Prostate gland (tissue), 2 donors: ENCODE measurements at places on chromosomes 3 and 15. TPM values are rescaled to one million over a fixed set of nuclear protein-coding genes. Genes with fewer than 3 reads are reported as not detected.

GRCh38 chr15:75008221-75008625 is 12.9 kb downstream of the SCAMP5 start:
- H3K4me1 ChIP-seq: no peaks in the 10 kb centered on the region
- H3K4me3 ChIP-seq: no peak overlapping the region
- H3K36me3 ChIP-seq: no peaks in the 10 kb centered on the region
- H3K27me3 ChIP-seq: no peaks in the 10 kb centered on the region
- no peak overlapping the region for H3K27ac ChIP-seq
- DNase-seq: no peak

DNA sequence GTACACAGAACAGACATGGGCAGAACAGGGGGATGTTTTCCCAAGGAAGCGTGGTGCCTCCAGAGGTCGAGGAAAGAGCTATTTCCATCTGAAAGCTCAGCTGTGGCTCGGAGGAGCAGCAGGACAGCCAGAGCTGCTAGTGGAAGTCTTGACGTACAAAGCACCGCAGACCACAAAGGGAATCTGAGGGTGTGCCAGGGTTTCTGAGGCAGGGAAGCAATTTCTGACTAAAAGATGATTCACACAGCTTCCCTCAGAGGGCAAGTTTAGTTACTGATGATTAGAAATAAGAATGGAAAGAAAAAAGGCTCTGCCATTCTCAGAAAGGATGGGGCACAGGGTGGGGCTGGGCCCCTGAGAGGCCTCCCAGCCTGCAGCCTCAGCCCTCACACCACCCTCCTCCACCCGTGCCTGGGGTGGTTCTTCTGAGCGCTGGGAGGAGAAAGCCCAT is 45.8 kb upstream of the SEC13 start:
- H3K4me3 ChIP-seq: no peak overlapping the region
- no peaks in the 10 kb centered on the region for H3K36me3 ChIP-seq
- DNase-seq: no peak
- H3K27me3 ChIP-seq: no peaks in the 10 kb centered on the region

DNA sequence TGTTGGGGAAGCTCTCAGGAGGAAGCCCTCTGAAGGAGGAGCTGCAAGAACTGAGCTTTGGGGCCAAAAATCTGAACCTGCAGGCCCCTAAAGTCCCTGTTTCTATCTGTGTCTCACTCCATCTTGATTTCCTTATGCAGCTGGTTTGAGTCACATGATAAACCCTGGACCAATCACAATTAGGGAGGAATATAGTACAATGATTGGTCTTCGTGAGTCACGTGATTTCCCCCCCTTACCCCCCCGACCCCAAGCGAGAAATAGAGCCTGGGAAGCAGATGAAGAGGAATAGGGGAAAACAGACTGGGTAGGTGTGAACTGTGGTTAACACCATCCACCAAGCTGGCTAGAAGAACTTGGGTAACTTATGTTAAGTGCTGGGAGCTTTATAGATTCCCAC is 12.9 kb downstream of the CRABP1 start:
- H3K27me3 ChIP-seq: no peaks in the 10 kb centered on the region
- H3K27ac ChIP-seq: no peak overlapping the region
- no peaks in the 10 kb centered on the region for H3K4me1 ChIP-seq
- DNase-seq: no peak

DNA sequence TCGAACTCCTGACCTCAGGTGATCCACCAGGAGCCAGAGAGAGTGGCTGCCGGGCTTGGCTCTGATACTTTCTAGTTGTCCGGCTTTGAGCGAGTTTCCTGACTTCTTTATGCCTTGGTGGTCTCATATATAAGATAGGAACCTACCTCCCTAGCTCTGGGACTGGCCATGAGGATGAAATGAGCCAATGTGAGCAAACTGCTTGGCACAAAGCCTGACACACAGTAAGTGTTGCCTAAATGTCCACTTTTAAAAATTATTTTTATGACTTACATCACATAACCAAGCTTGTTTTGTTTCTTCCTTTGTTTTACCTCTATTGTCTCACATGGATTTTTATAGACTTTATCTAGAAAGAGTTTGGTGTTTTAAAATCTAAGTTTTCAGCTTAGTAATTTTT is 42.1 kb upstream of the CCDC174 start:
- DNase-seq: no peak
- H3K27ac ChIP-seq: no peak overlapping the region
- H3K4me1 ChIP-seq: no peaks in the 10 kb centered on the region

DNA sequence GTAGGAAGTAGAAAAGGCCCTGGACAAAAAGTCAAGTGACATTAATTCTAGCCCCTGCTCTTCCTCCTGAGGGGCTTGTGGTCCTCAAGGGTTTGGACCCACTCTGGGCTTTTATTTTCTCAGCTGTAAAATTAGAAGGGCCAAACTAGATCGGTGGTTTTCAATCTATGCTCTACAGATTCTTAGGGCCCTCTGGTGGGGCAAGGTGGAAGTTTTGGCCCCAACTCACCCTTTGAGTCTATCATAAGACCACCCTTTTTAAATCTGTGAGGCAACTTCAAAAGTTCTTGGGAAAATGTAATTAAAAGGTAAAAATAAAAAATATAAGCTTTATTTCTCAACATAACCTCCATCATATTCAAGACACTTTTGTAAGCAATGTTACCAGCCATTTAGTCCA is 25.6 kb upstream of the CFAP161 start:
- DNase-seq: no peak
- no peaks in the 10 kb centered on the region for H3K36me3 ChIP-seq
- no peaks in the 10 kb centered on the region for H3K4me1 ChIP-seq
- no peak overlapping the region for H3K4me3 ChIP-seq

- no peak overlapping the region for H3K27ac ChIP-seq
- H3K27me3 ChIP-seq: peaks cover 50% of the 10 kb centered on the region
- H3K4me1 ChIP-seq: peaks cover 13% of the 10 kb centered on the region
- H3K4me3 ChIP-seq: no peak overlapping the region
- H3K36me3 ChIP-seq: no peaks in the 10 kb centered on the region
- no peak for DNase-seq
Observed at GRCh38 chr3:138936741-138937689, 9.9 kb downstream of the FOXL2 start.

- no peaks in the 10 kb centered on the region for H3K27me3 ChIP-seq
- H3K27ac ChIP-seq: no peak overlapping the region
- H3K4me1 ChIP-seq: no peaks in the 10 kb centered on the region
- H3K4me3 ChIP-seq: no peak overlapping the region
- H3K36me3 ChIP-seq: no peaks in the 10 kb centered on the region
Observed at GRCh38 chr3:78086150-78086549, 1046.3 kb downstream of the ROBO2 start.

DNA sequence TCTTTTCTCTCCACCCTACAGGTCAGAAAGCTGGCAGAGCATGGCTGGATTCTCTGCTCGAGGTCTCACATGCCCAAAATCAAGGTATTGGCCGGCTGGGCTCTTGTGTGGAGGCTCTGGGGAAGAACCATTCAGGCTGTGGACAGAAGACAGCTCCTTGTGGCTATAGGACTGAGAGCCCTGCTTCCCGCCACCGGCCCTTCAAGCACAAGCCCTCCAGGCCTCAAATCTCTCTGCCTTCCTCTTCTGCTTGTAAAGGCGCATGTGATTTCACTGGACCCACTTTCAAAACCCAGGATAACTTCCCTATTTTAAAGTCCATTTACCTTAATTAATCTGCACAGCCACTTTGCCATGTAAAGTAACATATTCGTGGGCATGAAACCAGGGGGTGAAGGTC is 36.2 kb upstream of the MGLL start:
- no peaks in the 10 kb centered on the region for H3K36me3 ChIP-seq
- H3K4me1 ChIP-seq: no peaks in the 10 kb centered on the region
- no peak overlapping the region for H3K4me3 ChIP-seq
- no peak for DNase-seq
- H3K27ac ChIP-seq: no peak overlapping the region

DNA sequence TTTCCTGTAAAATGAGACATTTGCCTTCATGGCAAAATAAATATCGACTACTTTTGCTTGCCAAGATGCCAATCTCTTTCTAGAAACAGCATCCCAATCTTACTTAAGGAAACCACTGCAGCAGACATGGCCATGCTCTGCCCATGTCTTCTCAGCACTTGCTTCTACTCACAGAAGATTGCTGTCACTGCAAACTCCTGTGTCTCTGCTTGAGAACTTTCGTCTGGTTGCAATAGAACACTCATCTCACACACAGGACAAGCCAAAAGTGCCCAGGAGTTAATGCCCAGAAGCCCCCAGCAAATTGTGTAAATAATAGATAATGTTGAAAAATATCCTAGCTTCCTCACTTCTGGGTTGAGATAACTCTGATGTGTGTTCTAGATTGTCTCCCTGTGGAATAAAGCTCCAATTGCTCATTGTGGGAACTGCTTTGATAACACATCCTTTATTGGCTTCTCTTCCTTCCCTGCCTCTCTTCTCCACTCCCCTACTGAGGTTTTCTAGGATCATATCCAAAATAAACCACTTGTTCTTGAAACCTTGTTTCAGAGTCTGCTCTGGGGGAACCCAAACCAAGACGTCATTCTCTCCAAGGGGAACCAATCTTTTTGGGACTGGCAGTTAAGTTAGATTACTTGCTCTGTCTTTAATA is 156.3 kb upstream of the STRIT1 start:
- no peak overlapping the region for H3K27ac ChIP-seq
- DNase-seq: no peak
- no peaks in the 10 kb centered on the region for H3K36me3 ChIP-seq
- no peaks in the 10 kb centered on the region for H3K4me1 ChIP-seq
- H3K27me3 ChIP-seq: no peaks in the 10 kb centered on the region

DNA sequence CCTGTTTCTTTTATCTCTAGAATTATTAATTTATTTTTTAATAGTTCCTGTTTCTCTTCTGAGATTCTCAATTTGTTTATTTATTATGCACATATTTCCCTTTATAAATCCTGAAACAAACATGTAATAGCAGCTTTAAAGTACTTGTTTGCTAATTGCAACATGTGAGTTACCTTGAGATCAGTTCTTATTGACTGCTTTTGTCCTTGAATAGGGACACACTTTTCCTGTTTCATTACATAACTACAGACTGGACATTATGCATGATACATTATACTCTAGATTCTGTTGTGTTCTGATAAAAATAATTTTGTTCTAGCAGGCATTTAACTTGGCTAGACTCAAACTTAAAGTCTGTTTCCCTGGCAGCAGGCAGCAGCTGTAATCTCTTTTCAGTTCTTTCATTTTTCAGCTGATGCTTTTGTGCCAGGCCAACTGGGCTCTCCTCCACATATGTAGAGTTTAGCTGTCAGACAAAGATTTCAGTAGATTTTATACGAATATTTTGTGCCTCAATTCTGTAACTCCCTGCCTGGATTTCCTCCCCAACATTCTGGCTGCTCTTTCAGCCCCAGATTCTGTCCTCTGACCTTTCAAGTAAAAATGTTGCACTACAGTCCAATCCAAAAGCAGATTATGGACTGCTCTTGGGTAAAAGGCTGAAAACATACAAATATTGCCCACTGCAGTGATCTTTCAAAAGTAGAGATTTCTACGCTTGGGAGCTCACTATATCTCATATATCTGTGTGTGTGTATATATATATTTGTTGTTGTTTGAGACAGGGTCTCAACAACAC is 41.9 kb downstream of the PCOLCE2 start:
- H3K4me3 ChIP-seq: no peak overlapping the region
- no peak for DNase-seq
- H3K36me3 ChIP-seq: no peaks in the 10 kb centered on the region
- H3K4me1 ChIP-seq: no peaks in the 10 kb centered on the region
- no peaks in the 10 kb centered on the region for H3K27me3 ChIP-seq

- no peaks in the 10 kb centered on the region for H3K36me3 ChIP-seq
- no peak overlapping the region for H3K27ac ChIP-seq
Observed at GRCh38 chr3:4850211-4850927, 128.9 kb upstream of the BHLHE40 start.

- H3K4me1 ChIP-seq: no peaks in the 10 kb centered on the region
- H3K27me3 ChIP-seq: no peaks in the 10 kb centered on the region
- no peak overlapping the region for H3K4me3 ChIP-seq
- H3K27ac ChIP-seq: no peak overlapping the region
- DNase-seq: no peak
- H3K36me3 ChIP-seq: no peaks in the 10 kb centered on the region
Observed at GRCh38 chr3:115062412-115062956, 84.6 kb downstream of the ZBTB20 start.

DNA sequence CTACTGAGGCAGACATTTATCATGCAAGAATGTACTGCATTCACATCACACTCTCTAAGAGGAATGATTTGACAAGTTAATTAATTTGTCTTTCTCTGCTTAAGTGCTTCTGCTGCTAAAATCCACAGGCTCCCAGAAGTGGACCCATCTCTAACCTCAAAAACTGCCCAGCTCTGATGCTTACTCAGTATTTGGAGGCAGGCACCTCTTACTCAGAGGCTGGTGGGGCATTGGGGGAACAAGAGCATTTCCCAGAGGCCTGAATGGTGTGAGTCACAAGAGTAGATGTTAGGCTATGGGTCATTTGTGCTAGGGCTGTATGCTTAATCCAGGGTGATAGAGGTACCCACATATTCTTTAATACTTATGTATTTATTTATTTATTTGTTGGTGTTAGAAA is 34.4 kb upstream of the HCN4 start:
- no peak overlapping the region for H3K27ac ChIP-seq
- no peaks in the 10 kb centered on the region for H3K4me1 ChIP-seq
- no peaks in the 10 kb centered on the region for H3K27me3 ChIP-seq
- H3K4me3 ChIP-seq: no peak overlapping the region
- no peak for DNase-seq
- H3K36me3 ChIP-seq: no peaks in the 10 kb centered on the region

DNA sequence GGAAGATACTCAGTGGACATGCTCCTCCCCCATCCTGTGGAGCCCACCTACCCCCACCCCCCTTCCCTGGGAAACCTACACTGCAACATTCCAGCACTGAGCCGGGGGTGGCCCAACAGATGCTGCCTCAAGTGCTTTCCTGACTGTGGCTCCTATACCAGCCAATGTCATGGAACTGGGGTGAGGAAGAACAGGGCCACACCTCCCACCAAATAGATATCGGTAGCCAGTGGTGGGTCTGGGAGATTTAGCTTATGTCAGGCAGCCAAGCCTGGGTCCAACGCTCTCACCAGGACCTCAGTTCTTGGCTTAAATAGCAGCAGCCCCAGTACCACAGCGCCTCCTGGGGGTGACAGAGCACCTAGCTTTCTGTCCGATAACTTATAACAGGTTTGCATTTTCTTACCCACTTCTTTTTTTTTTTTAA is 30.3 kb downstream of the CDC25A start:
- H3K36me3 ChIP-seq: no peaks in the 10 kb centered on the region
- H3K27ac ChIP-seq: no peak overlapping the region
- DNase-seq: peak; percentile 6
- no peaks in the 10 kb centered on the region for H3K4me1 ChIP-seq
- no peaks in the 10 kb centered on the region for H3K27me3 ChIP-seq

ZPLD1 gene
- total RNA-seq: not detected

PCSK6 gene
- 4.4 TPM for total RNA-seq

CISH gene
- total RNA-seq: 7.6 TPM

LDHAL6B gene
- not detected for total RNA-seq

UBAP1L gene
- 8.5 TPM for total RNA-seq

TRPC1 gene
- total RNA-seq: 8.1 TPM
